ENCODE measurements at places on chromosomes 1 and 21.

GRCh38 chr21:34815831-34816705 lies 147.3 kb downstream of the CLIC6 start:
- no peak for DNase-seq

DNA sequence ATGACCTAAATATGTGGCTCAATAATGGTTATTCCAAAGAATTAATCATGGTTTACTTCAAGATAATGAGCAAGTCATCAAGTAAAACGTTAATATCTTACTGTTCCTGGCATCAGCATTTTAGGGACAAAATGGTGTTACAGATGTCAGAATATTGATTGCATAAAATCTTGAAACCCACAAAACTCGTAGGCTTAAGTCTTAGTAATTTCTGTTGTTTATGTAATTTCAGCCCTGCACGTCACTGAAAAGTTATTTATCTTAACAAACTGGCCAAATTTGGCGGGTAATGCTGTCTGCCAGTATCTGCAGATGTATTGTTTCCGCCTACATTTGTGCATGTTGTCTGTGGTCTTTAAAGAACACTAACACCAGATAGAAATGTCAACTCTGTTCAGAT lies 25.8 kb downstream of the CDC7 start:
- no peak for DNase-seq

GRCh38 chr1:6075748-6076147 lies 30.1 kb downstream of the KCNAB2 start:
- no peak for DNase-seq

- no peak for DNase-seq
Measured at GRCh38 chr21:45494851-45495680, 47.2 kb downstream of the SLC19A1 start.

GRCh38 chr1:41461790-41462679 lies 22.4 kb downstream of the EDN2 start:
- no peak for DNase-seq
